ENCODE measurements at places on chromosomes 3 and 15.

DNA sequence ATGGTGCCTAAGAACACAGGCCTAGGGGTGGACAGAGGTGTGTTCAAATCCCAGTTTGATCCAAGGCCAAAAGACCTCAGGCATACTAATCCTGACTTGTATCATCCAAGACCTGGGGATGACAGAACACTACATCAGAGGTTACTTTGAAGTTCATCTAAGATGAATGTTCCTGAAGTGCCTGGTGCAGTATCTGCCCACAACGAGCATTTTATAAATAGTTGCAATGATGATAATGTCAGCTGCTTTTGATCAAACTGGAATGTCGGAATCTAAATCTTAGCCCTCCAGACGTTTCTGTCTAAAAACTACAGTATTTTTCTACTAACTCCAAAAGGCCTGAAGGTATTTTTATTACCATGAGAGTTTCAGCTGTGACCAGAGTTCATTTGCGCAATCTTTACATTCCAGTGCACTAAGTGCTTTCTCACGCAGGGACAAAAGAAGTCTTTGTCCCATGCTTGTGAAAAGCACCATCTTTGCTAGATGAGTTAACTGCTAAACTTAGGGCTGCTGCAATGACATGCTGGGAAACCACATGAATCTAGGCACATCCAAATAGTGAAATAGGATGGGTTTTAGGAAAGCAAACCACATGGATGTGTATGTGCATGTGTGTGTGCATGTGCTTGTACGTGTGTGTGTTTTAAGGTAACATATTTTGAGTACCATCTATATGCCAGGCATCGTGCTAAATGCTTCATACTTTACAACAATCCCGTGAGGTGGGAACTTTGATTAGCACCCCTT lies 18.1 kb downstream of the ANXA2 start:
- no peak for DNase-seq

- DNase-seq = no peak
Observed at GRCh38 chr3:94234177-94234788, 171.4 kb downstream of the NSUN3 start.

GRCh38 chr3:121883507-121883906 lies 10.7 kb upstream of the SLC15A2 start:
- DNase-seq = no peak

DNA sequence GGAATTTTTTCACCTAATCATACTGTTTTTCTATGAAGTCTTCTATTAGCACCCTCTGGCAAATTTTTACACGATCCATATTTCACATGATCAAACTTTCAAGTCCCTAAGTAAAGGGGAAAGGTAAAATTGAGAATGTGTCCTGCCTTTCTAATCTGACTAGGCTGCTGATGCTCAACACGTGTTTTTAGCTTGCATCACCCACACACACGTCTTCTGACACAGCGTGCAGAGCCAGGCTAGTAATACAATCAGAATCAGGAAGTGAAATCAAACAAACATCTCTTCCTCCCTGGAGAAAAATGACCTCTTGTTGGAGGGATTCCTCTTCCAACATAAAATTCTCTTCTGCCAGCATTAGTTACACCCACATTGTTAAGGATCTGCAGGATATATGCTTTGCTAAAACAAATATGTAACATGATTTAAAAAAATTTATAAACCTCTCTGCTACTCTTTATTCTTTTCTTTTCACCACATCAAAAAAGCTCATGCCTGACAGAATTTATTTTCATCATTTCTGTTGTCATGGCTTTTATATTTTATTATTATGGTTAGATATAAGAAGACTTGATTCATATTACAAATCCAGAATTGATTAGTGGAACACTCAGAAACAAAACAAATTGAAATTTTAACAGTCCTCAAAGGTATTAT lies 122.4 kb downstream of the RAP2B start:
- DNase-seq = no peak

DNA sequence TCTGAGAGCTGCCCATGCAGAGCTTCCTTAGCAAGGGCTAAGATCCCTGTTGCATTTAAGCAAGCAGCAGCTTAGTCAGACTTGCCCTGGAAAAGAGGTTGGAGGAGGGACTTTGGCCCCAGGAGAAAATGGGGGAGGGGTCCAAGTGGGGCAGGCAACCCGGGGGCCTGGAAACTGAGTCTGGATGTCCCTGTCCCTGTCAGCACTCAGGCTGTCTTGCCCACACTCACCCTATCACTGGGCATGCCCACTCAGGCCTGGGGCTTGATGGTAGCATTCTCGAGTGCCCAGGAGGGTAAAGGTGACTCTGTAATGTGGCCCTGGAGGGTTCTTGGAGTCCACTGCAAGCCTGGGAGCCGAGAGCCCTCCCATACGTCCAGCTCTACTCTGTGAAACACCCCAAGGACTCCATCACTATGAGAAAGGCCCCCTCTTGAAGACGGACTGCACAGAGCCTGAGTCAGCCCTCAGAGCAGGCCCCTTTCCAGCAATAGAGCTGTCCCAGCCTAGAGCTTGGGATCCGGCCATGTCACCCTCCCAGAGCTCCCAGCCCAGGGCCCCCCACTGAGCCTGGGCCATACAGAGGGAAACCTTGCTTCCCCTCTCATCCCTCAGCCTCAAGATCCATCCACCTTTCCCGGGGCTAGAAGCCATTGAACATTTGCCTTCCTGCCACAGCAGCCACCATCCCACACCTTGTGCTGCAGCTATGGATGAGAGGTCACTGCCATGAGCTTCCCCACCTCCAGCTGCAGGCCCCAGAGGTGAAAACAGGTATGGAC lies 13.4 kb downstream of the MYL3 start:
- DNase-seq = no peak

- no peak for DNase-seq
Observed at GRCh38 chr3:45498532-45498931, 96.0 kb upstream of the LIMD1 start.

DNA sequence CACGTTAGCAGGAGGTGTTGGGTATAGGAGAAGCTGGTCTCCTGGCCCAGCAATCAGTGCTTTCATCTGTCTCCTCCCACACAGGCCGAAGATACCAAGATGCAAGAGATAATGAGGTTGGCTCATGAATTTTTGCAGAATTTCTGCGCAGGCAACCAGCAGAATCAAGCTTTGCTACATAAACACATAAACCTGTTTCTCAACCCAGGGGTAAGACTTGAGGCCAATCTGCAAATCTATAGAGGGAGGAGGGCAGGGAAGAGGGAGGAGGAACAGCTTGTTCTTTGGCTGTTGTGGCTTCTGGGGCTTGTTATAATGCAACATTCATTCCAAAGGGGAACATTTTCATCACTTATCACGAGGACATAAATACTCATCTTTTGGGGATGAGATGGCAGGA lies 195.3 kb downstream of the ITPR1 start:
- DNase-seq = no peak

Measured in progenitor cell of endocrine pancreas (in vitro differentiated cells).